ENCODE measurements at places on chromosomes 16 and 17. TPM values are rescaled to one million over a fixed set of nuclear protein-coding genes. Genes with fewer than 3 reads are reported as not detected.

- H3K36me3 ChIP-seq: no peaks in the 10 kb centered on the region
- no peak overlapping the region for H3K4me3 ChIP-seq
- peak overlapping the region; percentile 91 for H3K27ac ChIP-seq
- DNase-seq: no peak
- peaks cover 88% of the 10 kb centered on the region for H3K4me1 ChIP-seq
Measured at GRCh38 chr16:10935226-10935915, 6.9 kb downstream of the DEXI start.

GRCh38 chr17:11909348-11909747 is 87.9 kb downstream of the ZNF18 start:
- H3K36me3 ChIP-seq: no peaks in the 10 kb centered on the region
- no peaks in the 10 kb centered on the region for H3K4me1 ChIP-seq
- no peak for DNase-seq
- H3K27ac ChIP-seq: no peak overlapping the region
- no peak overlapping the region for H3K4me3 ChIP-seq
- no peaks in the 10 kb centered on the region for H3K27me3 ChIP-seq

DNA sequence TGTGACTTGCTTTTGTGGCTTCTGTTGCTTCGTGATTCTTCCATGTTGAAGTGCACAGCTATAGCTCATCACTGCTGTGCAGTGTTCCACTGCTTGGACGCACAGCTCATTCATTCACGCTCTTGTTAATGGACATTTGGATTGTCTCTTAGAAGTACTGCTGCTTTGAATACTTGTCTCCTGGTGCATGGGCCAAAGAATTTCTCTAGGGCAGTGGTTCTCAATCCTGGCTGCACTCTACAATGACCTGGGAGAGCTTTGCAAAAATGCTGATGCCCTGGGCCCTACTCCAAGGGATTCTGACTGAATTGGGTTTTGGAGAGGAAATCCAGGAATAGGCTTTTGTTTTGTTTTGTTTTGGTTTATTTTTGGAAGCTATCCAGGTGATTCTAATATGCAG is 20.0 kb downstream of the CCL17 start:
- H3K36me3 ChIP-seq: peaks cover 17% of the 10 kb centered on the region
- H3K27me3 ChIP-seq: no peaks in the 10 kb centered on the region
- DNase-seq: no peak

DNA sequence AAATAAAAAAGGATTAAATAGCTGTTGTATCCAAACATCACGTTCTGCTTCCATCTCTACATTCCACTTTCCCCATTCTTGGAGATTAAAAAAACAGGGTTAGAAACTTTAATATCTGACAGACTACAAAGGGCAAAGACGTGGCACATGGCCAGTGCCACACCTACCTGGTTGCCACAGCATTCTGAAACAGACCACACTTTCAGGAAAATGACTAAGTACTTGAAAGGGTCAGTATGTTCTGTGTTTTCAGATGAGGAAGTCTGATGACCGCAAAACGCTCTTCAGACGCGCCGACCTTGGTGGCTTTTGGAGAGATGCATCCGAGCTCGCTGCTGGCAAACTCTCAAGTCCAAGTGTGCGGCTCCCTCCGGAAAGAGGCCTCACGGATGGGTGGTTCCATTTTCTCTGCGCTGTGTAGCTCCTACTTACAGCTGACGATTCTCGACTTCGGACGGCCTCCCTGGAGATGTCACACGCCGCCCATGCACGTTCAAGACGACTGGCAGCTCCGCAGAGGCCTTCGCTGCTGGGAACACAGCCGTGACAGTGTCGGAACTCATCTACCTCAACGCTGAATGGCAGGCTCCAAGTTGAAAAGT is 15.5 kb downstream of the MAP1LC3B start:
- no peaks in the 10 kb centered on the region for H3K27me3 ChIP-seq
- no peak overlapping the region for H3K4me3 ChIP-seq
- peak; percentile 26 for DNase-seq
- H3K36me3 ChIP-seq: no peaks in the 10 kb centered on the region
- no peaks in the 10 kb centered on the region for H3K4me1 ChIP-seq
- H3K27ac ChIP-seq: peak overlapping the region; percentile 48

- no peaks in the 10 kb centered on the region for H3K27me3 ChIP-seq
- H3K4me1 ChIP-seq: peaks cover 25% of the 10 kb centered on the region
- DNase-seq: no peak
- H3K36me3 ChIP-seq: no peaks in the 10 kb centered on the region
- no peak overlapping the region for H3K27ac ChIP-seq
- no peak overlapping the region for H3K4me3 ChIP-seq
Measured at GRCh38 chr16:10745841-10746240, 2.2 kb downstream of the NUBP1 start.

- no peak overlapping the region for H3K4me3 ChIP-seq
- no peaks in the 10 kb centered on the region for H3K36me3 ChIP-seq
- no peaks in the 10 kb centered on the region for H3K27me3 ChIP-seq
Measured at GRCh38 chr16:83220066-83220465, 587.7 kb upstream of the HSBP1 start.

DNA sequence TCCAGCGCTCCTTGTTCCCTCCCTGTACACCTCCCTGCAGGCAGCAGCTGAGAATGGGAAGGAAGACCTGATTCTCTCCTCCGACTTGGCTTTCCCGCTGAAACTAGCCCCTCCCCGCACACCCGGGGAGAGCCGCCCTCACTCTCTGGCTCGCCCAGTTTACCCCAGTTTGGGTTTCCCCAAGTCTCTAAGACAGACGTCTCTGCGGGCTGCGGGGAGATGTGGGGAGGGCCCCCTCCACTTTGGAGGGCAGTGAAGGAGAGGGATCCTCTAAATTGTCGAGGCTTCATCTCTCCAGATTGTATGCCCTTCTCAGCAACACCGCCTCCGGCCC is 797 bp downstream of the GRB7 start:
- peaks cover 22% of the 10 kb centered on the region for H3K4me1 ChIP-seq
- no peak overlapping the region for H3K4me3 ChIP-seq
- no peaks in the 10 kb centered on the region for H3K36me3 ChIP-seq
- H3K27me3 ChIP-seq: peaks cover 44% of the 10 kb centered on the region
- H3K27ac ChIP-seq: no peak overlapping the region

GRCh38 chr17:55734128-55734781 is 11.6 kb upstream of the TMEM100 start:
- no peaks in the 10 kb centered on the region for H3K27me3 ChIP-seq
- peak overlapping the region; percentile 75 for H3K27ac ChIP-seq
- H3K36me3 ChIP-seq: no peaks in the 10 kb centered on the region
- H3K4me1 ChIP-seq: peaks cover 45% of the 10 kb centered on the region

DNA sequence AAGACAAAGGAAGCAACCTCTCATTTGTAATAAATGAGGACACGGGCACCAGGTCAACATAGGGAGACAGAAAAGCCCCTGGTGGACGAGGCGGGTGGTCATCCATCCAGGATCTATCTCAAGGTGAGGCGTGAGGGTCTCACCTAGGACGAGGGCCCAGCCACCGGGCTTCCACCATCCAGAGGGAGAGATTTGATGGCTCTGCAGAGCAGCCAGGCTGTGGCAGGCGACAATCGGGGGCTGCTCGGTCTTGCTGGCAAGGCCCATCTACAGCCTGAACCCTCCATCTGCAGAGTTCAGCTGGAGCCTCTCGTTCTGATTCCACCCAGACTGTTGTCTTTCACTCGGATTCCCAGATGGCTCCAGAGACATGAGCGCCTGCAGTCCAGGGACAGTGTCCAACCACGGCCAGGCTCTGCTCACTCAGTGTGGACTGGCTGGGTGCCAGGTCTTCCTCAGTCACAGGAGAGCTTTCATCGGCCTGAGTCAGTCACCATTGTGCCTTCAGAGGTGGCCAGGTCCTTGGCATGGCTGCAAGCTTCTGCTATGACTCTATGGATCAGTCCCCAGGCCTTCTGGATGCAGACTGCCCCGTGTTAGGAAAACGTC is 5.9 kb downstream of the LITAFD start:
- H3K36me3 ChIP-seq: peaks cover 26% of the 10 kb centered on the region
- no peak overlapping the region for H3K4me3 ChIP-seq
- H3K4me1 ChIP-seq: peaks cover 36% of the 10 kb centered on the region
- peaks cover 5% of the 10 kb centered on the region for H3K27me3 ChIP-seq
- DNase-seq: peak; percentile 91
- H3K27ac ChIP-seq: peak overlapping the region; percentile 79

DNA sequence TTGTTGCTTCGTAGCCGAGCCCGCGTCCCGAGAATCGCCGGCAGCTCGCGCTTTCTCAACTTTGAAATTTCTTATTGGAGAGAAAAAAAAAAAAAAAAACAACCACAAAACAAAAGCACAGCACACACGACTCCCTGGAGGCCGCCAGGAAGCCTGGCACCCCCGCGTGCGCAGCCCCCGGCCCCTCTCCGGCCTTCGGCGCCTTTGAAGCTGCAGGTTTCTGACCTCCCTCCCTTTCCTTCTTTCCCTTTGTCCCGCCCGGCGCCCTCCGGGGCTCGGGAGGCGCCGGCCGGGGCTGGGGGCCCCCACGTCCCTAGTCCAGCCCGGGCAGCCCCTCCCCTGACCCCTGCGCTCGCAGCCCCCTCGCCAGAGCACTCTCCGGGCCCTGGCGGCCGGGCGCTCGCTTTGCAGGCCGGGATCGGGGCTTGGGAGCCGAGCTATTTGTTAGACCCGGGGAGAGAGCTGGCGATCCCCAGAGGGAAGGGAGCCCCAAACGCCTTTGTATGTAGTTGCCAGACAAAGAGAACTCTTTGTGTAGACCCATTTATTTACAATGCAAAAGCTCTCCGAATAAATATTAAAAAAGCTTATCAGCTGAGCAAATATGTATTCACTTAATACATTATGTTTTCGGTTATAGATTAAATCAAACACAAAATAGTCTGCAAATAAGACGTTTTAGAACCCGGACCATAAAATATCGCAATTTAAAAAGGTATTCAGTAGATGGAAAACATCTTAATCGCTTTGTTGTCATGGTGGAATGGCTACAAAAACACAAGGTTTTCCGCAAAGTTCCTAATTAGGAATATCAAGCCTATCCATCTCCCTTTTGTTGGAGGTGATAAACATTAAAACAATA is 2.3 kb downstream of the BAHCC1 start:
- no peaks in the 10 kb centered on the region for H3K36me3 ChIP-seq
- peak overlapping the region; percentile 82 for H3K4me3 ChIP-seq
- peaks cover 26% of the 10 kb centered on the region for H3K4me1 ChIP-seq
- H3K27ac ChIP-seq: peak overlapping the region; percentile 99
- DNase-seq: no peak

DNA sequence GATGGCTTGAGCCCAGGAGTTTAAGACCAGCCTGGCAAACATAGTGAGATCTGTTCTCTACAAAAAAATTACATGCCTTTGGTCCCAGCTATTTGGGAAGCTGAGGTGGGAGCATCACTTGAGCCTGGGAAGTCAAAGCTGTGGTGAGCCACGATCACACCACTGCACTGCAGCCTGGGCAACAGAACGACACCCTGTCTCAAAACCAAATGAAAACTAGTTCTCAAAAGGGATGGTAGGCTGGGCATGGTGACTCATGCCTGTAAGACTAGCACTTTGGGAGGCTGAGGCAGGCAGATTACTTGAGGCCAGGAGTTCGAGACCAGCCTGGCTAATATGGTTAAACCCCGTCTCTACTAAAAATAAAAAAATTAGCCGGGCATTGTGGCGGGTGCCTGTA is 31.1 kb downstream of the PPM1D start:
- no peaks in the 10 kb centered on the region for H3K36me3 ChIP-seq
- H3K4me3 ChIP-seq: no peak overlapping the region
- H3K27ac ChIP-seq: peak overlapping the region; percentile 26

- no peak for DNase-seq
- no peaks in the 10 kb centered on the region for H3K36me3 ChIP-seq
- H3K27me3 ChIP-seq: peaks cover 96% of the 10 kb centered on the region
- no peak within 1 kb of the TSS for H3K27ac ChIP-seq
- peaks cover 5% of the 10 kb centered on the region for H3K4me1 ChIP-seq
Measured at GRCh38 chr17:47850692-47851573, at the start of gene SP6. SP6 (minus strand) TSS chr17:47851163; CDS start chr17:47848429, 2,734 bp downstream.

DNA sequence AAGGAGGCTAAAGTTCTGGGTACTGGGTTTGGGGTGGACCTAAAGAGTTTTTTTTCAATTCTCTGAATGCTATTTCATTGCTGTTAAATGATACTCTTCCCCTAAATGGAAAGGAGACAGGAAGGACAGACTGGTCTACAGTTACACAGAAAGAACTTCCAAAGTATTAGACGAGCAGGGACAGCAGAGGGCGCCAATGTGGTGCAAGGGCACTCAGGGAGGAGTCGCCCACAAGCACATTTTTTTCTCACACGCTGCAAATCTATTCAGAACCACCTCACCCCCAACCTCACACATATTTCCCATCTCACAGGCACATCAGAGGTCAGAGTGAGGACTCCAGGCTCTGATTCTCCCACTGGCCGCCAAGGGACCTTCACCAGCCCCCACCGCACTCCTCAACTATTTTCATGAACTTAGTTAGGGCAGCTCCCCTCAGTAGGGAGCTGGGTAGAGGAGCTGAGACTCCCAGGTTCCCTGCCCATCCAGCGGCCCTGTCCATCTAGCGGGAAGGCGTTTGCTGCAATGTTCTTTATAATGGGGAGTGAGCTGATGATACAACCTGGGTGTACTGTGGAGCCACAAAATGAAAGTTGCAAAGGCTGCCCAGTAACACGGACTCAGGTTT is 6.8 kb upstream of the CA4 start:
- H3K27ac ChIP-seq: no peak overlapping the region
- H3K4me3 ChIP-seq: peak overlapping the region; percentile 23
- peaks cover 13% of the 10 kb centered on the region for H3K4me1 ChIP-seq
- peak; percentile 61 for DNase-seq

DNA sequence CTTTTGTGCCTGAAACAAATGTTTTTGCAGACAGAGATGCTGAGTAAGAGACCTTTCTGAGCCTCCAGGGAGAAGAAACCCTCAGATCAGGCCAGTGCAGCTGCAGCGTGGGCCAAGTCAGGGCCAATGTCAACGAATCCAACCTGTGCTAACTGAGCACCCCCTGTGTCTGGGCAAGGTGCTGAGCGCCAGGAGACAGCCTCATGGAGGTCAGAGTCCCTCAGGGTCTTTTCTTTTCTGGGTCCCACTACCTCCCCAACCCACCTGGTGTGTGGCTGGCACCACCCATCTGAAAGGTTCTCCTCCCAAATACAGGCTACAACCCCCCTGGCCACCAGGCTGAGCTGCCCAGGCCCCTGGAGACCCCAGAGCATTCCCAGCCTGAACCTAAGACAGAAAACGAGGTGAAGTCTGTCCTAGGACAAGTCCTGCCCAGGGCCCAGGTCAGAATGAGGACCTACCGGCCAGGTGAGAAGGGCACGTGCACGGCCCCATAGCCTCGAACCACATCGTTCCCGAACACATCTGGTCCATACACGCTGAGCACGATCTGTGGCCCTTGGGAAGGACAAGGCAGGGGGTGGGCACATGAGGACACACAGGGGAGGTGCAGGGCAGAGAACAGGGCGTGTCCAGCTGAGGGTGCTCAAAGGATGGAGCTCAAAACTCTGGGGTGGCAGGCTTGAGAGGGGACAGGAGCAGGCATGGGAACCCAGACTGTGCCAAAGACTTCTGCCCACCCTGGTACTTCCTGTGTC is 15.0 kb downstream of the B9D1 start:
- H3K4me3 ChIP-seq: no peak overlapping the region
- H3K4me1 ChIP-seq: peaks cover 22% of the 10 kb centered on the region
- H3K27ac ChIP-seq: peak overlapping the region; percentile 68
- H3K36me3 ChIP-seq: no peaks in the 10 kb centered on the region
- H3K27me3 ChIP-seq: no peaks in the 10 kb centered on the region
- no peak for DNase-seq

PRSS27 gene
- total RNA-seq: not detected
